Ascending aorta (tissue), 2 donors: ENCODE measurements at places on chromosomes 2 and 18. TPM values are rescaled to one million over a fixed set of nuclear protein-coding genes. Genes with fewer than 3 reads are reported as not detected.

The GALNT5 gene
- 0.11 TPM for total RNA-seq

The SRD5A2 gene
- total RNA-seq = not detected

DNA sequence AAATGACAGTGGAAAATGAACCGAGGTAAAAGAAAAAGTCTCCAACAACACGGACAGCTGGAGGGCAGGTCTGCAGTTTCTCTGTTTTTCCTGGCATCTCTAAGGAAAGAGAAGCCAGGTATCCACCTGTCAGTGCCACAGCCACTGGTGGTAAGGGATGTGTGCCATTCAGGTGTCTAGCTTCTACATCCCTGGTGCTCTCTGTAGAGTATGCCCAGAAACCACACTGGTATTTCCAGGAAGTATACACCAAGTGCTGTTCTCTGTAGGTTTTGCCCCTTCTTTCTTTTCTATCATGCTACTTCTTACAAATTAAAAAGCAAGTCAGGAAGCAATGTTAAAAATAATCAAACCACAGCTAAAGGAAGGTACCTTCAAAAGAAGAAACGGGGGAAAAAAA lies 7.6 kb upstream of the AGFG1 start:
- H3K4me1 ChIP-seq = peaks cover 3% of the 10 kb centered on the region
- DNase-seq = no peak
- no peak overlapping the region for H3K4me3 ChIP-seq
- H3K27ac ChIP-seq = no peak overlapping the region

The ZNF396 gene
- total RNA-seq = 0.21 TPM

DNA sequence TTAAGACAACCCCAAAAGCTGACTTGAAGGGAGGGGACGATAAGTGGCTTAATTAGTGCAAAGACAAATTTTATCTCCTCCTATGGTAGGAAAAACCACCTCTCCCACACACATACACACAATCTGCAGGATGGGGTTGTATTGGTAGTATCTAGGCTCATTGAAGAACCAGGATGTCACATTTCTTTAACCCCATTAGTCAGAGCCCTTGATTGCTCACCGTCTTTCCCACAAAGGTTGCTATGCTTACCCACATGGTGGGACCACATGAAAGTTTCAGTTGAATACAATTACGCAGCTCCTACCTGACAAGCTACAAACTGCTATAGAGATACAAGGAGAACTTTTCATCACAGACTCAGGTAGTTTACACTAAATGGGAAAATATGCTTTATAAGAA lies 765.0 kb upstream of the CELF4 start:
- no peak for DNase-seq
- H3K36me3 ChIP-seq = no peaks in the 10 kb centered on the region
- H3K4me3 ChIP-seq = no peak overlapping the region
- no peaks in the 10 kb centered on the region for H3K4me1 ChIP-seq
- no peaks in the 10 kb centered on the region for H3K27me3 ChIP-seq

The EEF1B2 gene
- total RNA-seq = 229 TPM

The NRP2 gene
- 39.7 TPM for total RNA-seq

DNA sequence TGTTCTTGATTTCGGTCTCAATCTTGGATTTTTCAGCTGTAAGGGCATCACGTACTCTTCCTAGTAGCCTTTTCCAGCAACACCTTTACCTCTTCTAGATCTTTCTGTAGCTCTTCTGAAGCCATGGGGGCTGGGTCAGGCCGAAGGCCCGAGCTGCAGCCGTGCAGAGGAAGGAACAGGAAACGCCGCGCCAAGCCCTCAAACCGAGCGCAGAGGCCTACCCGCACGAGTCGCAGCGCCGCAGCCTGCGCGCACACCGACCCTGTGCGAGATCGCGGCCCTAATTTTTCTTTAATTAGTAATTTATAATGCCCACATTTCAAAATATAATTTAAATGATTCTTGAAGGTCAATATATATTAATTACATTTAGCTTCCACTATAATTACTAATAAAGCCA lies 483.8 kb downstream of the NUP35 start:
- no peak overlapping the region for H3K4me3 ChIP-seq
- no peaks in the 10 kb centered on the region for H3K4me1 ChIP-seq
- no peaks in the 10 kb centered on the region for H3K36me3 ChIP-seq
- no peak for DNase-seq

GRCh38 chr2:241815477-241816430 lies 6.8 kb downstream of the NEU4 start:
- peak; percentile 59 for DNase-seq
- no peak overlapping the region for H3K27ac ChIP-seq
- H3K36me3 ChIP-seq = no peaks in the 10 kb centered on the region
- no peak overlapping the region for H3K4me3 ChIP-seq
- no peaks in the 10 kb centered on the region for H3K4me1 ChIP-seq
- no peaks in the 10 kb centered on the region for H3K27me3 ChIP-seq

GRCh38 chr18:58349650-58350049 lies 279.2 kb downstream of the ALPK2 start:
- H3K27me3 ChIP-seq = no peaks in the 10 kb centered on the region
- no peak for DNase-seq
